ENCODE measurements at places on chromosomes 4 and X.

GRCh38 chr4:45350438-45350837 lies 624.1 kb upstream of the GNPDA2 start:
- no peak for DNase-seq

DNA sequence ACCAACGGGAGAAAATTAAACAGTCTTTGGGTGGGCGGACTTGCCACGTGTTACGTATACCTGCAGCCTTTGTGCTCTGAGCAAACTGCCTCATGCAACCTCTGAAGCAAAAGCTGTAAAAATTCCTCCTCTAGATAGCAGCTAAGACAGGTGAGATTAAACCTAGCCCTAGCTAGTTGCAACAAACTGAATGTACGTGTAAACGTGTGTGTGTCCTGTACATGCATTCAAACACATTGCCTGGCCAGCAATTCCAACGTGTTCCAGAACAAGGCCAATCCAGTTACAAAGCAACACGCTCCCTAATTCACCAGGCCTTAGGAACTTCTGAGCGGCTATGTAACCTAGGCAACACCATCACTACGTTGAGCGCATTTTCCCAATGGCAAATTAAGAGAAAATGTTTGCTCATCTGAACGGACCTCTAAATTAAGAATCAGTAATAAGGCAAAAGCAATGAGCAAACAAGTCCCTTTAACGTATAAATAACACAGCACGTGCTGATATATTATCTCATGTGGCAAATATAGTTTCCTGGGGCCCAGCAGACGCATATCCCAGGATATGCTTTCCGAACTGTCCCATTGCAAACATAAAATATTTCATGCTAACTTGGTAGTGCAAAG lies 792 bp downstream of the PPID start:
- DNase-seq = no peak

GRCh38 chr4:69753686-69754085 lies 6.7 kb downstream of the SULT1B1 start:
- DNase-seq = no peak

GRCh38 chr4:121227341-121227792 lies 63.2 kb upstream of the TNIP3 start:
- DNase-seq = no peak

GRCh38 chrX:136597356-136597755 lies 50.6 kb upstream of the CD40LG start:
- no peak for DNase-seq

GRCh38 chr4:89303814-89304388 lies 3.7 kb downstream of the GPRIN3 start:
- DNase-seq = no peak

DNA sequence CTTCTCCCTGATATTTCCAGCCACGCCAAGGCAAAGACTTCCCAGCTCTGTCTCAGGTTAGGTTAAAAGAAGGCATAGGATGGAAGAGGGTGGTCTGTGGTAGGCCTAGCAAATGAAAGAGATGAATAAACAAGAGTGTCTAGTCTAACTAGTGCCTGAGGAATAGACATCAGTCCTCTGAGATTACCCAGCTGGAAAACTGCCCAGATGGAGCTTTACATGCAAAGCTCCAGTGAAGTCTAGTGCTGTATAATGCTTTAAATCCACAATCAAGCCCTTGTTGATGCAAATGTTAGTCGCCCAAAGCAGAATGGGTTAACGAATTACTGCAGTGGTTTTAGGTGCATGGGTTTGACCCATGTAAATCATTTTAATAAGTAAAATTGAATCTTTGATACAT lies 24.8 kb upstream of the GUCY1B1 start:
- no peak for DNase-seq

DNA sequence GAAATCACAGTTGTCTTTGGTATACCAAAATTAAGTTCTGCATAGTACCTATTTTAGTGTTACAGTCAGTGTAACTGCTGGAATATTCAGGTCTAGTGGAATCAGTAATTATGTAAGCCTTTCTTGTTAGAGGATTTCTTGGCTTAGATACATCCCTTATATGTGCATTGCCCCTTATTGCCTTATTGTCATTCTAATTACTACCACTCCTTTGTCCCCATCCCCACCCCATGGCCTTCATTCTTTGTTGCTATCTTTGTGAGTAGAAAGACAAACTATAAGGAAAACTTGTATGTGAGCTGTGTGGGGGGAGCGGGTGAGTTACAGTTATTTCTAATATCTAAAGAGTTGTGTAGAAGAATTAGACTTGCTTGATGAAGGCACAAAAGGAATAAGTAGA lies 36.9 kb upstream of the RPA4 start:
- DNase-seq = no peak

DNA sequence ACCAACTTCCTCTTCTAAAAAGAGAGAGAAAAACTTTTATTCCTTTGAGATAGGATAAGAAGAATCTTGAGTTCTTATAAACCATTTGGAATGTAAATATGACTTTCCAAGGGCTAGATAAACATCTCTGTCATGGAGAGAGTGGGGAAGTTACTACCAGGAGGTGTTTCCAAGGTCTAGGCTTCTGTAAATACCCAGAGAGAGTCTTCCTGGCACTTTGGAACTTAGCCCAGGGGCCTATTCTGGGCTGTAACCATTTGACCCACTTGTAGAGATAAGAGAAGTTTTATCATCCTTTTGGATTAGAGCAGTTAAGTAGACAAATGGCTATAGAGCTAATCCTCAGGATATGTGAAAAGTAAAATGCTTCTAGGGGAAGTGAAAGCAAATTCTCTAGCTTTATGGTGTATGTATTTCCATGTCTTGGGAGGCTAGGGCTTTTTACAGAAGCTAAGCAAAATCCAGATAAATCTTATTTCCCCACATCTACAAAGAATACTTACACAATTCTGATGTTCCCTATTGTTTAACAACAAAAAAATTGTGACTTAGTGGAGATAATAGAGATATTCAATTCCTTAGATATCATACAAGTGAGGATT lies 51.1 kb downstream of the MCUB start:
- no peak for DNase-seq

- DNase-seq = no peak
These were observed 384.5 kb upstream of the TENM3 start for GRCh38 chr4:181858741-181859140.

DNA sequence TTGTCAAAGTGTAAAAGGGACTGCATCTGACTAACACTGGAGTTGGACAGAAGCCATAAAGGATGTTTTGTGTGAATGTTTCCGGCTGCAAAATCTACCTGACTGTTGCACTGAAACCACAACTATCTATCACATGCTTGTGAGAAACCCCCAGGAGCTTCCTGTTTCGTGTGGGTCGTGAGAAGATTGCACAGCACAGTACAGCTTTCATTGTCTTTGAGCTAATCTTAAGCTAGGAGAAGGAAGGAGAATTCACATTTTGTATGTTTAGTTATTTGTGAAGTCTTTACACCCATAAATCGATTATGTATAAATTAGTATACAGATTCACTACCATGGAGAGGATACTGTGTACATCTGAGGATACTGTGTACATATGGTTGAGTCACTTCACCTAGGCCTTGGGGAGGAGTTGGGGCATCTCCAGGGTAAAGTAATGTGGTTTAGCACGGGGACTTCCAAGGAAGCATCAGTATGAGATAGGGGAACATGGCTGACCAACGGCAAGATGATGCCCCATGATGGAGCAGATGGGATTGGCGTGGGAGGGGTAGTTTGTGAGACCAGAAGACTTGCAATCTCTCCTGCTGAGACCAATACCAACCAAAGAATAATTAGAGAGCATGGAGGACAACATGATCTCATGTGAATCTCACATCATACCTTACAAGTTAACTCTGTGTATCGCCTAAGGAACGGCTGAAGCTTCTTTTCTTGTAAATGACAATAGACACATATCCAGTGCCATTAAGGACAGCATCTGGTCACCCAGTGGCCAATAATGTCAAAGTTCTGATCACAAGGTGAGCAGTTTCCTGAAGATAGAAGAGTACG lies 43.1 kb upstream of the FAM9C start:
- no peak for DNase-seq

DNA sequence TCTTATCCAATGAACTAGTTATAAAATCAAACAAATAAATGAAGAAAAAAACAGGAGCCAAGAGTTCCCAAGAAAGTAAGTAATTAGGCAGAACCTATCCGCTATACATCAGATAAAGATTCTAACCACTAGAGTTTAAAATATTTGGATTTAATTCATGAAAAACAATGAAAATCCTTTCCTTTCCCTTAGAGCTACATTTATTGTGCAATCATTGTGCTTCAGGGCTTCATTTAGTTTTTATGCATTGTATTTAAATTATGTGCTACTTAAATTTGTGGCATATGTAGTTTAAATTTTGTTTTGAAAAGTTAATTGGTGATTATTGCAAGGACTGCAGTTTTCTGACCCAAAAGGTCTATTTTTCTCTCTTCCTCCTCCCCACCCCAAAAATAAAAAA lies 17.9 kb downstream of the GNRHR start:
- DNase-seq = no peak

DNA sequence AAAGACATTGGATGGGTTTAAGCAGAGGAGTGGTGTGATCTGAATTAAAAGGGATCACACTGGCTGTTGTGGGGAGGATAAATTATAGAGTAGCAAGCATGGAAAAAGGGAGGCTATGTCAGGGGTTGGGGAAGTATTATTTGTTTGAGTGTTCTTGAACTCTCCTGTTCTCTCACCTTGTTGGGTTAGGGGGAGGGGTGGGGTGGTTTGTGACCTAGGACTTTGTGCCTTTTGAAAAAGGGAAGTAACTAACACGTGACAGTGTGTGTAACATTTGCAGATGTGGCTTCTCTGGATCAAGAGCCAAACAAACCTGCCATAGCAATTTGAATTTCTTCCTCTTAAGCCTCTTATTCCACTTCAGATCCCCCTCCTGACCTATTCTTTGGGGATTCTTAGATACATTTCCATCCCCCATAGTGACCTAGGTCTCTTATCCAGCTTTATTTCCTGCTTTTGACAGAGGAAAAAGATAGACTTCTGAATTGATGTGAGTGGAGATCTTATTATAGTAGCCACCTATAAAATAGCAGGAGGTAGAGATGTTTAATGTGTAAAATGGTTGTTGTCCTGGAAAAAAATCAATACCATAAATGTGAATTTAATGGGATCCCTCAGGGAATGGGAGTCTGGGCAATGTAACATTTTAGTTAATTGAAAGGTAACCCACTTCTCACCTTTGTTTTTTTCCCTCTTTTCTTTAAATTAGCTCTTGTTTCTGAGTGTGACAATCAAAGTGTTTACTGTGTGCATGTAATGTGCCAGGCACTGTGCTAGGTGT lies 120.4 kb downstream of the CT47B1 start:
- DNase-seq = no peak

DNA sequence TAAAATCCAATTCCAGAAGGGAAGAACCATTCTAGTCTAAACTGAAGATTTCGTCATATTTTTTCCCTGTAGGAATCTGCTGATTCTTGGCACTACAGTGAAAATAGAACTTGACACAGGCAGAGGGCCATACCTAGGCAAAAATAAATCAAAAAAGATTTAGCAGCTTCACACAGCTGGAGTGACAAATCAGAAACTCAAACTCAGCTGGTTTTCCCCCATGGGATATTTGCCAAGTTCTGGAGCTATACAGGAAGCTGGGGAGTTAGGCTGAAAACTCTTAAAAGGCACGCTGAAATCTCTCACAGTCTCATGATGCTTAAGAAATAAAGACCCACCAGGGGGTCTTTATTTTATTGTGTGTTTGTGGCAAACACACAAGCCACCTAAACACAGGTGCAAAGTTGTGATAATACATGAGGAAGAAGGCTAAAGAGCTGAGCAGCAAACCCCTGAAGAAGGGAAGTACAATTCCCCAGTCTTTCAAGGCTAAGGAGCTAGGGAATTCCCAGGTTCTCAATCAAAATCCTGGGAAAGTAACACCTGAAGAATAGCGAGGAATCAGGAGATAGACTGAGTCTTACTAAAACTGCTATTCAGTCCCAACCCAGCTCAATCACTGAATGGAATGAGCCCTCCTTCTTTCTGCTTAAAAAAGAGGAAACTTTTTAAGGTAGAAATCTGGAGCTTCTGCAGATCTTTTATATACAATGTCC lies 32.1 kb upstream of the BEND2 start:
- no peak for DNase-seq

- DNase-seq = no peak
These were observed 5.9 kb downstream of the APOO start for GRCh38 chrX:23901805-23902204.

DNA sequence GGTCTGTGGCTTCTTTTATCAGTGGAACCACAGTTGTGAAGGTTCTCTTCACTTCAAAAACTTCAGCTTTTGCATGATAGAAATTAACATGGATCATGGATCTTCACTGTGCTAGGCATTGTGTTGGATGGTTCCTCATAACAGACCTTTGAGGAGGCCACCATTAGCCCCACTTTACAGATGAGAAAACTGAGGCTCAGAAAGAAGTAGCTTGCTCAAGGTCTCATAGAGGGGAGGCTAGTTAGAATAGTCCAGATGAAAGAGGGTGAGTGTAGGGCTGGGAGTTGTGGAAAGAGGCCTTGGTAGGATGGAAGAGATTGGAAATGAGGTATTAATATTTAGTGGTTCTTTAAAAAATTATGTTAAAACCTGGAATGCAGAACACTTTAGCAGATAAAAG lies 2.6 kb downstream of the TSR2 start:
- DNase-seq = no peak

GRCh38 chrX:53223068-53223693 lies 1.8 kb downstream of the KDM5C start:
- DNase-seq = no peak

DNA sequence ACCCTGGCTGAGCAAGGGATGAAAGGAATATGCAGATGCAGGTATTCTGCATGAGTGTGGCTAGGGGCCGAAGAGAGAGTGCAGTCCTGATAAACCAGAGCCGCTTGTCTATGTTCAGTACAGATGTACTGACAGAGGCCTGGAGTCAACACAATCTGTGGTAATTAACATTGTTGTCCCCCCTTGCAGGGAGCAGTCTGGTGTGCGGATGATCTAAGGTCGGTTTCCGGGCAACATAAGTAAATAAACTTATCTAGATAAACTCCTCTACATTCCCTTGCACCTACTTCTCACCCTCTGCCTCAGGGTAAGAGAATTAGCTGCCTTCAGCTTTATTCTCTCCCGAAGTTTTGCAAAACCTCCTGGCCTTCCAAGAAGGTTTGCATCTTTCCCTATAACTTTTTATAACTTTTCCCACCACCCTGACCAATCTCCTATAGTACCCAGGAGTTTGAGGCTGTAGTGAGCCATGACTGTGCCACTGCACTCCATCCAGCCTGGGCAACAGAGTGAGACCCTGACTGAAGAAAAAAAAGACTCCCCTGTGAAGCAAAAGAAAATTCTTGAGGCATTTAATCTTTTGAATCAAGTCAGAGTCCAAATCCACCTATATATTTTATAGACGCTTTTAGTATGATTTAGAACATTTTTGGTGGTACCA lies 26.6 kb downstream of the SNX25 start:
- no peak for DNase-seq

GRCh38 chrX:69424910-69425309 lies 79.2 kb upstream of the NALF2 start:
- DNase-seq = no peak

- DNase-seq = no peak
These were observed 208.6 kb downstream of the VEGFC start for GRCh38 chr4:176584031-176584606.

All from stimulated activated CD8-positive, alpha-beta memory T cell treated with anti-CD3 and anti-CD28 coated beads, Interleukin-4, amount 100 ng/mL, for 4 hours (primary cell).